ENCODE measurements at places on chromosomes 2 and 18.
A peak's percentile ranks its signal among the peaks of the same experiment; 100 is the strongest.

- no peak for DNase-seq
Measured at GRCh38 chr2:97779141-97779540, 65.8 kb downstream of the ZAP70 start.

- no peak for DNase-seq
Measured at GRCh38 chr18:12366379-12366778, 10.6 kb downstream of the AFG3L2 start.

DNA sequence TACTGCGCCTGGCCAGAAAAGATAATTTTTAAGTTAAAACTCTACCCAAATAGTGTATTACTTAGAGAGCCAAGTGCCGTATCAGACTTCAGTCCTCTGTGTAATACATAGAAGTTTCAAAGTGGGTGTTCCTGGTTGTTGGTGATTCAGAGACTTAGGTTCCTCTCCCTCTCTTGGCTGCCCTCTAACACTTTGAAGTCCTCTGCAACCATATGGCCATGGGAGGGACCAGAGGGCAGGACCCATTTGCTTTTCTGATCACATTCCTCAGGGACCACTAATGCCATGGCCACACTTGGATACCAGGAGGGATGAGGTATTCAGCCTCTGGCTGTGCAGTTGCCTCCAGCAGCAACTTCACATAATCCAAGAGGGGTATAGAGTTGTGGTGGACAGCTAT is 131.5 kb downstream of the CAPN13 start:
- DNase-seq: no peak

DNA sequence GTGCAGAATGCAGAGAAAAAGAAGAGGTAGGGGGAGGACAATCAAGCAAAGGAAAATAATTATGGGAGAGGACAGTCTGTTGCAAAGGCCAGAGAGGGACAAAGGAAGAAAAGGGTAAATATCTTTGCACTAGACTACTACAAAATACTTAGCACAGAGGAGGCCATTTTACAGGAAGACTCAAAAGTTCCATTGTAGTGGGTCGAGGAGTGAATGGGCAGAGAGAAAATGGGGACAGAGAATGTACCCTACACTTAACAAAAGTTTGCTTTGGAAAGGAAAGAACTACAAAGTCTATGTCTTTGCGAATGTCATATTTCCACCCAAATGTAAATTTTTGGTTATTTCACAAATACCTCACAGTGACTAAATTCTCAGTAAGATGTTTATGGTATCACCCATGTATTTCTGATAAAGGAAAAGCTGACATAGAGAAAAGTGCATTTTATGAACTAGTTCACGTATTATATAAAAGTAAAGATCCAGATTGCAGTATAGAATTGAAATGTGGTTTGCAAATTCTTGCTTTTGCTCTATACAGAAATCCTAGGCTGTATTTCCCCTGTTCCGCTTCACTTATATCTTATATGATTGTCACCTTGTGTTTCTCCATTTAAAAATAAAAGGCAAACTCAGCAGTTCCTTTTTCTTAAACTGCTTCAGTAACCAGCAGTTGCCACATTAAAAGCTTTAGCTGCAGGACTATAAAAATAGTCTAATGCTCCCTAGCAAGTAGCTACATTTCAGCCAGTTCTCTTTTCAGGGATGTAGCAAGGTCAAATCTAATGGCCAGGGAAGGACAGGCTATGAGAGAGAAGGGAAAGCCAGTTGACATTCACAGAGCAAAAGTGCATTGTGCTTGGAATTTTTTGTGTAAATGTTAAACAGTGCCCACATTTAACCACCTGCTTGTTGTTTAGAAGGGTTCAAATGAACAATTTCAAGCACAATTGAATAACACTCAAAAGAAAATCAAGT is 79.7 kb upstream of the CYTIP start:
- DNase-seq: no peak

- DNase-seq: no peak
Measured at GRCh38 chr18:62655520-62656219, 59.7 kb upstream of the PHLPP1 start.

DNA sequence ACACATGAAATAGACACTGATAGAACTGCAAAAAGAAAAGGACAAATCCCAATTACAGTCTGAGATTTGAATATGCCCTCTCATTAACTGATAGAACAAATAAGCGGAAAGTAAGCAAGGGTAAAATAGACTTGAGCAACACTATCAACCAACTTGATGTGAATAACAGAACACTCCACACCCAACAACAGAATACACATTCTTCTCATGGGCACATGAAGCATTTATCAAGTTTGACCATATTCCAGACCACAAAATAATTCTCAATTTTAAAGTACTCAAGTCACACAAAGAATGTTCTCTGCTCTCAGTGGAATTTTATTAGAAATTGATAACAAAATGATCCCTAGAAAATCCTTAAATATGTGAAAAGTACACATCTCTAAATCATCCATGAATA is 19.0 kb downstream of the ETAA1 start:
- no peak for DNase-seq

DNA sequence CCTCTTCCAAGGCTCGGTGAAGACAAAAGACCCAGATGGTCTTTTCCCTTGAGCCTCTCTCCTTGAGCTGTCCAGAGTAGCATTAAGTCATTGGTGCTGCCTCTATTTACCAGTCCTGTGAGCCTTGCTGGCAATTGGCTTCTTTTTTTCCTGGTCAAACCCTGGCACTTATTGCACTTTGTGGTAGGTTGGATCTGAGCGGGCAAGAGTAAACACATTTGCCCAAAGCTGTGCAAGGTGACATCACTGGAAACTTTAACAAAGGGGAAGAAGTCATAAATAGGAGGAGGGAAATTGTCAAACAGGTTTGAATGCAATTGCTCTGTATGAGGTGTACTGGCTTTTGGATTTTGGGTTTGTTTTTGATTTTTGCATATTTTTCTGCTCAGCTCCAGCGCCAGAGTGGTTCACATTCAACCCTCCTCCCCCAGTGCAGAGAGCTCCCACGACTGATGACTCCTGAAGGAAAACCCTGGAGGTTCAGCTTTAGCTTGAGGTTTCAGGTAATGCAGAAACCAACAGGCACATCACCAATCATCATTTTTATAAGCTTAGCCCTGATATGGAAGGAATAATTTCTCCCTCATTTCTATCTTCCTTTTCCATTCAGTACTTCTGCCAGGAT is 8.3 kb downstream of the KCNE4 start:
- DNase-seq: no peak

- no peak for DNase-seq
Measured at GRCh38 chr2:216606551-216607276, 26.5 kb upstream of the IGFBP2 start.

DNA sequence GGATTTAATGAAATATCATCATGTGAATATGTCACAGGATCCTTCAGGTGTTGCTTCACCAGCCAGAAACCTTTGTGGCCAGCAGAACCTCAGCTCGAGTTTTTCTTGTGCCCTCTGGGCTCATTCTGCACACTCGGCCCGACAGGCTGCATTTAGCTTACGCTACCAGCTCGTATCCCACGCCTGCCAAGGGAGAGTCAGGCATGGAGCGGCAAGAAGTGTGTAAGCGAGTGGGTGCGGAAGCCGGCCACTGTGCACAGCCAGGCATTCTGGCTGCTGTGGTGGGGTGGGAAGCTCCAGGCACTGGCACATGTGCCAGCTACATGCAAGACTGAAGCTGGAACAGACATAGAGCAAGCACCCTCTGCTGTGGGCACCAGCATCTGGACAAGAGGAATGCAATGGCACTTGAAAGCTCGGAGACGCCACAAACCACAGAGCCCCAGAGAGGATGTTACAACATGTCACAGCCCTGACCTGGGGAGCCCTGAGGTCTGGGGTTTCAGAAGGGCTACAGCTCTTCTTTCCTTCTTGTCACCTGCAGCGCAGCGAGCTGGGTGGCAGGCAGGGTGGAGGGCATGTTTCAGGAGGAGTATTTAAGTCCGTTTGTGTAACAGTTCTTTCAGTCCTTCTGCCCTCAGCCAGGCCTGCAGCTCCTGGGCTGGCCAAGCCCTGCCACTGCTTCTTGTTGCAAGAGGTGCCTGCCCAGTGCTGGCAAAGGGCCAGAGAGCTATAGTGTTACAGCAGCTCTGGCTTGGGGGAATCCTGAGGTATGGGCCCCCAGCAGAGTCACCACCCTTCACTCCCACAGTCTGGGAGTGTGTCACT is 257.3 kb upstream of the HNMT start:
- DNase-seq: no peak

DNA sequence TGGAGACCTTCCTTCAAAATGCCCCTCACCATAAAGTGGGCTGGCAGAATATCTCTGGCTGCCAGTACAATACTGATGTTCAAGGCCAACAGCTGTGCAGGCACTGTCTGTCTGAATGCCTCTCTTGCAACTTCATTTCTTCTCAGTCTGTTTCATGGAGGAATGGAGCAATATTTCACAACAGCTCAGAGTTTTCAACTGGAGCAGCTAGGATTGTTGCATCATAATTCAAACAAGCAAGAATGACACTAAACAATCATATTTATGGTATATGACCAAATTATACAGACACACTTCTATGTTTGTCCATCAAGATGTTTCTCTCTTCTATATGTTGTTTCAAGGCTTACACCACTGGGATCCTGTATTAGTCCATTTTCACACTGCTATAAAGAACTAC is 444.2 kb downstream of the LRATD1 start:
- DNase-seq: no peak

DNA sequence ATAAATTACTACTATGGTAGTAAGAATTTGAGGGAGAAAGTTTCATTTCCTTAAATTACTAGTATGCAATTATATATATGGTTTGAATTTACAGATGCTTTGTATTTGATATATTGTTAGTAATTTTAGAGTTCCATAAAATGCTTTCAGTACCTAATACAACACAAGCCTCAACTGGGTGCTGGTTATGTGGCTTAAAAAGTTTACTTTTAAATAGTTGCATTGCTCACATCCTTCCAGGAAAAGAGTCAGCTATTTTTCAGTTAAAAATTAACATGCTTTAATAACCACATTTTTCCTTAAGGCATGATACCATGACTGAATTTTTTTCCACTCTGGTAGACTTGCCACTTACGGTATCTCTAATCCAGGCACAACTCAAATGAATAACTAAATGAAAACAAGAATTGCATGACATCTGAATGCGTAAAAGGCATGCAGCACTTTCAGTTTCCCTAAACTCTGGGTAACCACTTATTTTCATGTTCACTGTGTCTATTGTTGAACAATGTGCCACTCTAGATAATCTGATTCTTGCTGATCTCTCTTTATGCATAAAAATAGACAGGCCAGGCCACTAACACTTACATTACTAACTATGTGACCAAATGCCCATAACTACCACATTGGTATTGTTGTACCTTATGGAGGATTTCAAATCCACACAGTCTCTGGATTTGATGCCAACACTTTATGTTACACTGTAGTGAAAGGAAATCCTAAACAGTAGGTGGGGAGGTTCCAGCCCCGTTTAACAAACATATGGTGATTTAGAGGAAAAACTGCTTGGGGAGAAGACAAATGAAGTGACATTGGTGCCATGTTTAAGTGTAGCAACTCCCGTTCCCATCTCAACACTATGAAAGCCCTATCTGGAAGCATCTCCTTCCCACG is 35.5 kb upstream of the SLC35F5 start:
- DNase-seq: no peak

- no peak for DNase-seq
Measured at GRCh38 chr18:61076986-61077385, 256.2 kb upstream of the CDH20 start.

GRCh38 chr2:242085941-242086621 is 216.6 kb downstream of the RTP5 start:
- DNase-seq: peak; percentile 35

DNA sequence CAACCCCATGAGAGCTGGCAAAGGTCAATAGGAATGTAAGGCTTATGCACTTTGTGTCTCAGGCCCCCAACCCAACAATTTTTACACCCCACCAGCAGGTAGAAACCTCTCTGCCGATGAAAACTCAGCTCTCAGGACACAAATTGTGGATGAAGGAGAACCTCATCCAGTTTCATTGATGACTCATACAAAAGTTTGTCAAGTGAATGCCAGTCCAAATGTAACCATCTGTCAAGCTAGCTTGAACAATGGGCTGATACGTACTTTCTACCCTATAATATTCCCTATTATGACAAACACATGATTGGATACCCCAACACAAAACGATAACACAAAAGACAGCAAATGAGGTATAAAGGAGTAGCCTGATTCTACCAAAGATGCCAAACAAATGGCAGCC is 321.2 kb upstream of the TMEFF2 start:
- DNase-seq: no peak

DNA sequence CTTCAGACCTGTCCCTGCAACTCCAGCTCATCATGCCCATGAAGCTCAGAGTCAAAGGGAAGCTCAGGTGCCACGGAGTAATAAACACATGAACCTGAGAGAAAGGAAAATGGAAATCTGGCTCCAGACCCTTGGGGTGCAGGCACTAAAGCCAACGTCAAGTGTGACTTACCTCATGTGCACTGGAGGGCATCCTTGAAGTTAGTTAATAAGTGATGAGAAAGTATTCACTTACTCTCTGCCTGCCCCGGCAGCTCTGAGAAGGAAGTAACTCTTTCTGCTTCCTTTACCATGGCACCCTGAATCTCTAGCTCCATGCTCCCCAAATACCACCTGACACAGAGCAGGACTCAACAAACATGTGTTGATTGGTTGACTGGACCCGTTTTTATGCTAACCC is 21.4 kb upstream of the AGAP1 start:
- no peak for DNase-seq

DNA sequence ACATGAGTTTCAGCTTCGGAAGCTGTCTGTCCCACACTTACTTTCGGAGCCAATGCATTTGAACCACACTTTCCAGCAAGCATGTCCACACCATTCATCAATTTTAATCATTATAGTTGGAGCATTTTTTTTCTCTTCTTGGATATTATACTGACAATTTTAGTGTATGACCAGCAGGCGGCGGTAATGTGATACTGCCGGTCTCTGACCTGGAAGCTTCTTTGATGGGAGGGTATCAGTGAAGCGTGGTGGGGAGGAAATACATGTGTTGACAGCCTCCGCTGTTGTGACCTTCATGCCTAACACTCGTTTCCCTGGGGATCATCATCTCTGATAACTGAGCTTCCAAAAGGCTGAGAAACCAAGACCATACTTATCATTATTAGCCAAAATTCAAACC is 231.7 kb downstream of the GBX2 start:
- DNase-seq: no peak

DNA sequence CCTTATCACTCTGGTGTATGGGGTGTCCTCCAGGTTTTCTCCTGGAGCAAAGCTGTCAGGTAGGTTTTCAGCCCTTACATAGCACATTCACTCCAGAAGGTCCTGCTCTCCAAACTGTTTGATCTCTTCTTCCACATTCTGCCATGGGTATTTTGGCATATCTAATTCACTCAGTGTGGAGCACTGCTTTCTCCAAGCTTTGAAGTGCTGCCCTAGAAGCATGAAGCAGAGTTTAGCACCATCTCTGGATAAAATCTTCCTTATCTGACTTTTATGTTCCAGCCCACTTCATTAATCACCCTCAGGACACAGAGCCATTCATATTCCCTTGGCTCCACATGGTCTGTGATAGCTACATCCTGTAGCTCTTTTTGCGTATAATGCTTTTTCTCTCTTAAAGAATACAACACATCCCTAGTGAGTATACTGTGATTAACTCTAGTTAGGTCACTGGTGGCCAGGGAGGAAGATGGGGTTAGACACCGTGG is 56.7 kb upstream of the ARHGAP28 start:
- no peak for DNase-seq

DNA sequence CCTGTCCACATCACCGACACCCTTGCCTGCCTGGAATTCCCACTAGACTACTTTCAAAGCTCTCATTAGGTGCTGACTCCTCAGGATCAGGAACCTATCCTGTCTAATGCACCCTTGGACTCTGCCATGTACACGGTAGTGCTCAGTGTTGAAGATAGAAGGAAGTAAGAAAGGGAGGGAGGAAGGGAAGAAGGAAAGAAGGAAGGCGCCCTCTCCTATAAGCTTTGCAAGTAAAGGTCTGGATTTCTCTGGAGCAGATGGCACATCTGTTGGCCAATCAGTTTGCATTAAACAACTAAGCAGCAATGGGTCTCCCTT is 45.3 kb downstream of the SCTR start:
- no peak for DNase-seq

Data from GDM1 (cell line).